Neural progenitor cell (in vitro differentiated cells): ENCODE measurements at places on chromosomes 16 and 17. TPM values are rescaled to one million over a fixed set of nuclear protein-coding genes. Genes with fewer than 3 reads are reported as not detected.

KIF2B gene
- not detected in 2 replicates for total RNA-seq

- no peak for DNase-seq
Measured at GRCh38 chr16:89364606-89365005, 125.8 kb downstream of the ANKRD11 start.

DNA sequence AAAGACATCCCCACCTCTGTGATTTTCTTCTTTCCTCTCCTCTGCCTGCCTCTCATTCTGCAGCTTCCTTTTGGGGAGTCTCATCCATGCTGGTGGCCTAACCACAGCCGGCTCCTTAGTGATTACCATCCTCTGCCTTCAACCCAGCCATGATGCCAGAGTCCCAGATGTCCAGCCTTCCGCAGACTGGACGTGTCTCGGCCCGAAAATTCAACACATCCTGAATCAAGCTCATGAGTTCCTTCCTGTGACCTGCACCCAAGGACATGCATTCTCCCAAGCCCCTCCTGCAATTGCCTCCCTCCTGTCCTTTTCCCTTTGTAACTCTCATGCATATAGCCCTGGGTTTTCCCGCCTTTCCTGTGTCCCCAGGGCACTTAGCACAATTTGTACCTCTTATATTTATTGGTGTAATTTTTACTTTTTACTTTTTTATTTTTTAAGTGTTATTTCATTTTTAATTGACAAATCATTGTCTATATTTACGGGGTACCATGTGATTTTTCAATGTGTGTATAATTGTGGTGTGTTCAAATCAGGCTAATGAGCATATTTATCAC is 1.2 kb upstream of the SLC13A5 start:
- DNase-seq: no peak

DNA sequence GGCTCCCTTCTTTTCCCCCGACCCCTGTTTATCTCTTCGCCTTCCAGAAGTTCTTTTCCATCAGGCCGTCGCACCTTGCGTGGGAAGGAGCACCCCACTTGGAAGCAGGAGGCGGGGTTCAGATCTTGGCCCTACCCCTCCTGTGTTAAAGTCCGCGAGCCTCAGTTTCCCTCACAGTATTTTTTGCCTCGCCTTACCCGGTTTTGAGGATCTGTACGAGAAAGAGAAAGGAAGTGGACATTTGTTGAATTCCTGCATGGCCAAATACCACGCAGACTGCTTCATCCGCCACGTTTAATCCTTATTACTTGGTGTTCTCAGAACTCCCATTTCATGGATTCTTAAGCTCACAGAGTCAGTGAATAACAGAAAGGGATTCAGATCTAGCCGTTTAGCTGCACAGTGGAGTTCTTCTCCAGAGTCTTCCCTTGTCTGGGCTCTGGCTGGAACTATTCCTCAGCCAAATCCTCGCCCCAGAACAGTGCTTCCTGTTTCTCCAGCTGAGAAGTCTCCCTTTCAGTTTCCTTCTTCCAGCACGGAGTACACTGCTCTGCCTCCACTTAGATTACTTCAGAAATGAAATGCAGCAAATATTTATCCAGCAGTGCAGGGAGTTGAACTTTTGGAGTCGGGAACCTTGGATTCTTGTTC is 590 bp downstream of the TMEM219 start:
- no peak for DNase-seq

- DNase-seq: no peak
Measured at GRCh38 chr16:24294131-24294530, 38.0 kb downstream of the CACNG3 start.

DNA sequence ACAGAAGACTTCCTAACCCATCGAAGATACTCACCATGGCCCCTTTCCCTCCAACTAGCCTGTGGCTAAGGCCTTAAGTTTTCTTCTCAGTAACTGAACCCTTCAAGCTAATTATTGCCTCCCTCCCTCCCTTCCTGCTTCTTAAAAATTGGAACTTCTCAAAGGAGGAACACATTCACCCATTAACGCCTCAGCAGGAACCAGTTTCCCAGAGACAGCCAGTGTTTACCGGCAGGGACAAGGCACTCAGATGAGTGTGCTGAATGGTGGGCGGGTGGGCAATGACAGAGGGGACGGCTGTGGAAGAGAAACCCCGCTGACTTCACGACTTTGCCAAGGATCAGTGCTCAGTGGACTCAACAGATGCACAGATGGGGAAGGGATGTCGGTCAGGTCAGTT is 20.3 kb downstream of the PITPNA start:
- no peak for DNase-seq

DNA sequence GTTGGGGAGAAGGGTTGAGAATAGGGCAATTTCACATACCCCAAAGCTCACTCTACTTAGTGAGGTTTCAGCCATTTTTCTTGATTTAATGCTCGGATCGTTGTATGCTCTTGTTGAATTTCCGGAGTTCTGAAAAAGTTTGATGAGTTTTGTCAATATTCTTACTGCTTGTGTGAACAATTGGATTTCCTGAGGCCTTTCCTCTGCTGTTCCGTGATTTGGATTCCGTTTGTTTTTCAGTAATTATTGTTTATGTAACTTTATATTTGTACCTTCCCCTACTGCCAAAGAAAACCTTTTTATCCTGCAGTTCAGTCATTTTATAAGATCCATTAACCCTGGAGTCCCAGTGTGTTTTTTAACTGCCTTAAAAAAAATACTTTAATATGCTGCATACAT is 62.9 kb downstream of the PHKB start:
- no peak for DNase-seq

DNA sequence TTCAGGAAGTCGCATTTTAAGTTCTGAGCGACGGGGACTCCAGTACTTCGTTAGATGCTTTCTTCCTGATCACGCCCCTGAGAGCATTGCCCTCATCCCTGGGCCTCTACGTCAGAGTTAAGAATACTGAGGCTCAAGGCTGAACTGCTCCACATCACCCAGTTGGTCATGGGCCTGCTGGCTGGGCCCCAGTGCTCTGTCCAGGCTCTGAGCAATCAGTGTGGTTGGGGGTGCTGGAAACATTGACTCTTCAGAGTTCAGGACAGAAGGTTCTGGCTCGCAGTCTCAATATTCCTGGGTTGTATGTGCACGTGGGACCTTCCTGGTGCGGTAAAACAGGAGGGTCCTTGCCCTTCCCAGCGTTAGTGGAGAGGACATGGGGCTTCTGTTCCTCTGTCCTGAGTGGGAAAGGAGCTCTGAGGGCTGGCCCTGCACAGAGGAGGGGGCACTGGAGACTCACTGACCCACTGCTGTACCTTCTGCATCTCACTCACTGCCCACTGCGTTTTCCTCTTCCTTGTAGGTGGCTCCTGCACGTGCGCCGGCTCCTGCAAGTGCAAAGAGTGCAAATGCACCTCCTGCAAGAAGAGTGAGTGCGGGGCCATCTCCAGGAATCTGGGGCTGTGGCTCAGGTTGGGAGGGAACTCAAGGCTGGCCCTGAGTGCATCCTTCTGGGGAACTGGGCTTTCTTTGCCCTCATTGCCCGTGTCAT is 518 bp downstream of the MT1E start:
- DNase-seq: no peak
